ENCODE measurements at places on chromosomes 16 and 17.

DNA sequence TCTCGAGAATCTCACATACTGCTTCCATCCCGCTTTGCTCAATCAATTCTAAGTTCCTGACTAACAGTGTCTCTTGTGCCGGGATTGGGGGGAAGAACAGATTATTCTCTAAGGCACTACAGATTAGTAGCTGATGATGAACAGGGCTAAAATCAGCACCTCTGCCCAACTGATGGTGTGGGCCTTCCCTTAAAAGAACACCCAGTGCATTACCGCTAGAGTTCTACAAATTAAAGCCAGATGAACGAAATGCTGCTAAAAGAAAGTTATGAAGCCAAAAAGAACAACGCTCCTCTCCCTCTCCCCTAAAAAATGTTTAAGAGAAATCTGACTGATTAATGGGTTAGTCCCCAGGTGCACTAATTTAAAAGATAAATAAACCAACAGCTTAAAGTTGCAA lies 4.4 kb downstream of the CDC27 start:
- DNase-seq = no peak

DNA sequence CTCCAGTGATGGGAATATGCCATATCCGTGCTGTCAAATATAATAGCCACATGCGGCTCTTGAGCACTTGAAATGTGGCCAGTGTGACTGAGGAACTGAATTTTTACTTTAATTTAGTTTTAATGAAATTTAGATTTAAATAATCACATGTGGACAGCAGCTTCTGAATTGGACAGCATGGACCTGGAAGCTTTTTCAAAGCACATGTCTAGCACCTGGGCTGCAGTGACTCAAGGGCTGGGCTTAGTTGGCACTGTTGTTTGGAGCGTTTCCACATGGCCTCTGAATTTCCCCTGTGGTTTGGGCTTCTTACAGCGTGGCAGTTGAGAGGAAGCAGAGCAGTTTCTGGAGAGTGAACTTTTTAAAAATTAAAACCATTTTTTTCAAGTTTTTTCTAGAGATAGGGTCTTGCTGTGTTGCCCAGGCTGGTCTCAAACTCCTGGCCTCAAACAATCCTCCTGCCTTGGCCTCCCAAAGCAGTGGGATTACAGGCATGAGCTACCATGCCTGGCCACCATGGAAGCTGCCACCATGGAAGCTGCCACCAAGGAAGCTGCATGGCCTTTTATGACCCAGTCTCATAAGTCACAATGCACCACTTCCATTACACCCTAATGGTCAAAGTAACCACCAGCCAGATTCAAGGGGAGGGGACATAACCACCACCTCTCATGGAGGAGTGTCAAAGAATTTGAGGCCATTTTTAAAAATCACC lies 6.7 kb upstream of the TOB1 start:
- DNase-seq = no peak

- no peak for DNase-seq
Observed at GRCh38 chr16:79336437-79337229, 263.9 kb downstream of the MAF start.

- no peak for DNase-seq
Observed at GRCh38 chr16:88384222-88385111, 1.7 kb downstream of the ZNF469 start.

- no peak for DNase-seq
Observed at GRCh38 chr17:82222816-82223215, 6.0 kb upstream of the SLC16A3 start.

DNA sequence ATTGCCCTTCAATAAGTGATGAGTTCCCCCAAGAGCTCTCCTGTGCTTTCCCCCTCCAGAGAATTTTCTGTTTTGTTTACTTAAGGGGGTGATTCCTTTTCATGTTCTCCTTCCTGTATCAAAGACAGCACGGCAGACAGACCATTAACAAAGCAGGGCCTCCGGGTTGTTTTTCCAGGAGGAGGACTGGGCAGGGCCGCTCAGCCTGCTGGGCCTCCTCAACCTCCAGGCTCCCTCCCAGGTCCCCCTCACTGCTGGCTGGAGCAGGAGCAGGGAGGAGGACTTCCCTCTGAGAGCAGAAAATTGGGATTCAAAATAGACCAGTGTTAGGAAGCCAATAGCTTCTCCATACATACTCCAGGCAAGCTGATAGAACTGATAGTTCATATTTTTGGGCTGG lies 20.4 kb downstream of the SDK2 start:
- DNase-seq = no peak

DNA sequence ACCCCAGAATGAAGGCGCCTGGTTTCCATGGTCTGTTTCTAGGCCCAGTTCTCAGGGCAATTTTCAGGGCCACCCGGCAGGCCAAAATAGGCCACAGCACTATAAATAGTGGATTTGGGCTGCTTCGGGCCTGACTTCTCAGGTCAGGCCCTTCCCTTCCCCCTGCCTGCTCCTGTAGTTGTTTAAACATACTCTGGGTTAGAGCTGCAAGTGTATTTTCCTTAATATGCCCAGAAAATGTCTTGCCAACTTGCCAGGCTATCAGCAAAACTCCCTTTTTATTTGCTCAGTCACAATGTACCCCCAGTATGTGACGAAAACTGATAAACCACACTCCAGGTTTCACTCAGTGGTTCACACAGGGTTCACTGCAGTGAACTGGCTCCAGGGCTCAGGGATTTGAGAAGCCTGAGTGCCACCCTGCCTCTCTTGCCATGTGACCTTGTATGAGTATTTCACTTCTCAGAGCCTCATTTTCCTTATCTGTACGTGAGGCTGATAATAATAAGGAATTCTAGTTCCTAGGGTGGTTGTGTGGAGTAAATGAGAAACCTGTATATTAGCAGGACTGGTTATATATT lies 76.5 kb downstream of the GPRC5B start:
- DNase-seq = no peak

DNA sequence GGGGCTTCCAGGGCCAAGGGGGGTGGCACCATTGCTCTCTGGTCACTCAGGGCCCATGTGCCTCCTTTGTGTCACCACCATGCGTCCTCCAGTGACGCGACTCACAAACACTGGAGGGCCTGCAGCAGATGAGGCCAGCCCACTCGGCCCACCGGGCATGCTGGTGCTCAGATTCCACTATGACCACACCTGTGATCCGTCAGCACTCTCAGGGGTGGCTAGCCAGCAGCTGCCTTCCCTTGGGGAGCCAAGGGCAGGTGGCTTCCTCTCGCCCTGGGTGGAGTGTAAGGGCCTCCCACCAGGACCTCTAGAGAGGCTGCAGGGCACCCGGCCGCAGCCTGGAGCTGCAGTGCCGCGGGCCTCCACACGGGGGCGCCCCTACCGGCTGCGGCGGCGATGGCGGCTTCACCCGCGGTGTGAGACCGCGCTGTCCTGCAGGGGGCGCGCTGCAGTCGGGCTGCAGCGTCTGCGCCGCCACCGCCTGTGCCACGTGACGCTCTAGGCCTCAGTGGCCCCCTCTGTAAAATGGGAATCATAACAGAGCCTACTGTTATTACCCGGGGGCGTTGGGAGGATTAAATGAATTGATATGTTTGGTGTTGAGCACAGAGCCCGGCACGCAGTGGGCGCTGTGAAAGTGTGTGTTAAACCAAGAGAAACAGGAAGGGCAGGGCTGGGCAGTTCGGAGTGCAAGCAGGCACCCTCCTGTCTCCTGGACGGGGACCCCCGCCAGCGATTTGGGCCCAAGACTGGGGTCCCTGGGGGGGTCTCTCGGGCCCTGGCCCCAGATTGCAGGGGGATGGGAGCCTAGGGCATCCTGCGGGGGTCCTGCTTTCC lies 192.4 kb upstream of the GSE1 start:
- DNase-seq = no peak

GRCh38 chr16:66605979-66606751 lies 1.7 kb downstream of the CMTM3 start:
- no peak for DNase-seq

- no peak for DNase-seq
Observed at GRCh38 chr16:65679785-65680184, 557.9 kb upstream of the CDH11 start.

GRCh38 chr17:68054296-68054900 lies 18.9 kb downstream of the KPNA2 start:
- no peak for DNase-seq

GRCh38 chr16:54009464-54010176 lies 277.0 kb downstream of the IRX3 start:
- no peak for DNase-seq

DNA sequence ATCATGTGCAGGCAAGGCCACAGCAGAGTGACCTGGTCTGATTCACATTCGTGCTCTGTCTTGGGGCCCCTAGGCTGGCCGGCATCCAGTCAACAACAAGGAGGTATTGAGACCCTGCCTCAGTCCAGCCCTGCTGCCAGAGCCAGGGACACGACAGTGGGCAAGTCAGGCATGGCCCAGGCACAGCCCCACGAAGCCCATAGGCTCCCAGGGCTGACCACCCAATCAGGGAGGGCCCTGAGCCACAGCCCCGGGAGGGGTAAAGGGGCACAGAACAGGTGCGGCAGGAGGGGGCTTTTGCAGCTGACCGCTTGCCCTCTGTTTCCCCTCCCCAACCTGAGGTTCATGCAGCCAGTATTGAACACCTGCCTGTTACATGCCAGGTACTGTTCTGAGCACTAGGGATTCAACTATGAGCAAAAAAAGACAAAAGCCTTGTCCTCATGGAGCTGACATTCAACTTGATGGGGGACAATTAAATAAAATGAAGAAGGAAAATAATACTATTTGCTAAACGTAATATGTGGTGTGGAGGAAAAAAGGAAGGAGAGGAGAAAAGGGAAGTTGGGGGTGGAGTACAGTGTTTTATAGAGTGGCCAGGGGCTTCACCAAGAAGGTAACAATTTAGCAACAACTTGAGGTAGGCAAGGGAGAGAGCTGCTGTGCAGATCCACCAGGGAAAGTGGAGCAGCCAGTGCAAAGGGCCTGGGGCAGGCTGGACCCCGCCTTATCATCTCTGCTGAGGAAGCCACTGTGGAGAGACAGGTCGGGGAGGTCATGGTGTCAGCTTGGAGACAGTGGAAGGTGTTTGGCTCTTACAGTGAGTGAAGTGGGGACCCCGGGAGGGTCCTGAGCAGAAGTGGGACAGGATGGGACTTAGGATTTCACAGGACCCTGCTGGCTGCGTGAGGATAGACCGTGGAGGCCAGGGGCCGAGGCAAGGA lies 6.1 kb downstream of the DRC3 start:
- no peak for DNase-seq

- no peak for DNase-seq
Observed at GRCh38 chr16:56889206-56889605, 24.2 kb downstream of the SLC12A3 start.

DNA sequence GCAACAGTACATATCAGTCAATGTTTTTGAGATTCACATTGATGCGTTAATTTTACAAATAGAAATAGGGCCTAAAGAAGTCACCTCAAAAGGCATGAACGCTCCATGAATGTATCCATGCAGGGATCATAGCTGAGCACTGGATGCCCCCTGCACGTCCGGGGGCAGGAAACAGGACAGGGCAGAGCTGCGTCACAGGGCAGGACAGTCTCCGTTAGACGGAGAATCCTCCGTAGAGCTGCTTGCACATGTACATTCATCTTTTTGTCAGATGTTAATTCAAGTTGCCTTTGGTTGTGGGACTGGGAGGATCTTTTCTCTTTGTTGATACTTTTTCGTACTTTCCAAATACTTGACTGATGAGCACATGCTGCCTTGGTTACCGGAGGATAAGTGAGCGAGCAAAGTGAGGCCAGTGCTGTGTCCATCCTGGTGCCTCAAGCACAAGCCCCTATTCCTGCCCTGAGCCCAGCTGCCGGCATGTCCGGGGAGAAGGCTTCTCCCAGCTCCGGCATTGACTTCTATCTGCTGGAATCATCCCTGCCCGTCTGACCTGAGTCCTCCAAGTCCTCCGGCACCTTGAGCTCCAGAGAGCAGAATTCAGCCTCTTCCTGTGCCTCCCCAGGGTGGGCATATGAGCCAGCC lies 15.0 kb downstream of the GAA start:
- DNase-seq = no peak

- no peak for DNase-seq
Observed at GRCh38 chr16:84169765-84170310, 17.0 kb downstream of the TAF1C start.

DNA sequence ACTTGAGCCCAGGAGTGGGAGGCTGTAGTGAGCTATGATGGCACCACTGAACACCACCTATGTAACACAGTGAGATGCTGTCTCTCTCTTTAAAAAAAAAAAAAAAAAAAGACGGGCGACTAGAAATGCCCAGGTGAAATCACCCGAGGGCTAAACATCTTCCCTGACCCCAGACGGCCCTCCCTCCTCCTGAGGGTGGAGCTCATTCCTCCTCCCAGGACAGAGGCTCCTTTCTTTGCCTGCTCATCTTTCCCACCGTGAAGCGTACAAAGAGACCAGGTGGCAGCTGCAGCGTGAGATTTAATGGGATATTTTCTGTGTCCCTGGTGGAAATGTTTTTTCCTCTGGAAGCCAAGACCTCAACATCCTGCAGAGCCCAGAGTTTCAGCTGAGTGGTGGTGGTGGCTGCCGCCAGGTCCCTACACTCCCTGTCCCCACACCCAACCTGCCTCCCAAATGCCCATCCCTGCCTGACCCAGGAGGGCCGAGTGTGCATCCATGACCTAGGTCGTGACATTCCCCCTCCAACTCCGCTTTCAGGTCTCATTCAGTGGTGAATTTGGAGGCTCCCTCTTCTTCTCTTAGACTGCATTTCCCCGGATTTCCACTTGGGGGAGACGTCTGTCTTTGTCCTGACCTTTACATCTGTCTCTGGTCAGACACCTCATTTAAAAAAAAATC lies 14.4 kb upstream of the GPRC5B start:
- no peak for DNase-seq

GRCh38 chr16:53947642-53948041 lies 243.7 kb downstream of the FTO start:
- DNase-seq = no peak

GRCh38 chr17:37608351-37609169 lies 658 bp downstream of the SYNRG start:
- no peak for DNase-seq

GRCh38 chr17:77470800-77471733 lies 330.3 kb downstream of the SEC14L1 start:
- no peak for DNase-seq

- DNase-seq = no peak
Observed at GRCh38 chr16:21268236-21268635, 9.9 kb downstream of the CRYM start.

- no peak for DNase-seq
Observed at GRCh38 chr16:17104654-17105053, 366.1 kb downstream of the XYLT1 start.

DNA sequence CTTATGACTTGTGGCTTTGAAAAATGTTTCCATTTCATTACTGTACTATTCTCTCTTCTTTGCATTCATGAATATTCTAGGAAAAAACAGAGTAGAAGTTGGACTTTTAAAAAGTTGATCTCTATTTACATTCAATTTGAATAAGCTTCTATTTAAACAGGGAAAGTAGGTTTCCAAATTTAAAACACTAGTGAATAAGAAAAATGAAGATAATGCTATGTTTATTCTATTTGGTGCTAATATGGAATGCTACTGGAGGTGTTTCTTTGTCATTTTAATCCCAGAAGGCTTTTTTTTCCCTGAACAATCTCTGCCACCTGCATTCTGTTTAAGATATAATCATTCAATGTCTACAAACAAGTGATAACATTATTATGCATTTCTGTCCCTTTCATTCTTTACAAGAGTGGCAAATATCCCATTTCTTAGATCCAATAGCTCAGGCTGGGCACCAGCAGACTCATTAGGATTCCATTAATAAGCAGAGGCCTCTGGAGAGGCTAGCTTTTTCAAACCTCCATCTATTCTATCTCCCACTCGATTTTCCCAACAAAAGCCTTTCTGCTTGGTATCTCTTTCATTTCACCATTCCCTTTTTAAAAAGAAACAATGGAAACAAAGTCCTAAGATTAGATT lies 1001.6 kb upstream of the CDH8 start:
- DNase-seq = no peak

GRCh38 chr17:57887161-57887560 lies 37.3 kb upstream of the MRPS23 start:
- DNase-seq = no peak
